ENCODE measurements at places on chromosomes 5 and 9. TPM values are rescaled to one million over a fixed set of nuclear protein-coding genes. Genes with fewer than 3 reads are reported as not detected.
A peak's percentile ranks its signal among the peaks of the same experiment; 100 is the strongest.

- DNase-seq = no peak
Measured at GRCh38 chr5:94808497-94808896, 190.0 kb downstream of the SLF1 start.

DNA sequence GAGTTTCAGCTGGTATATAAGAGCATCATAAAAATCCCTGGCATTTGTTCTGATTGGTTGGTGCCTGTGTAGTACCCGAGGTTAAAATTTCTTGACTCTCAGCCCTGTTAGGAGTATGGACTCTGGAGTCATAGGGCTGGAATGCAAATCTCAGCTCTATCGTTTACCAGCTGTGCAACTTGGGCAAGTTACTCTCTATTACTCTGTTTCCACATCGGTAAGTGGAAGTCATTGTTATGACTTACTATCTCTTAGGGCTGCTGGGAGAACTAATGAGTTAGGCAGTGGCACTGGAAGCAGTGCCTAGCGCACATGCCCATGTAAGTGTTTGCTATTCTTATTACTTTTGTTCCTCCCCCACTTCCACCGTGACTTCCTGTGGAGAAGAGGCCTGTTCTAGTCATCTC lies 141.6 kb downstream of the BOD1 start:
- DNase-seq = peak; percentile 84

DNA sequence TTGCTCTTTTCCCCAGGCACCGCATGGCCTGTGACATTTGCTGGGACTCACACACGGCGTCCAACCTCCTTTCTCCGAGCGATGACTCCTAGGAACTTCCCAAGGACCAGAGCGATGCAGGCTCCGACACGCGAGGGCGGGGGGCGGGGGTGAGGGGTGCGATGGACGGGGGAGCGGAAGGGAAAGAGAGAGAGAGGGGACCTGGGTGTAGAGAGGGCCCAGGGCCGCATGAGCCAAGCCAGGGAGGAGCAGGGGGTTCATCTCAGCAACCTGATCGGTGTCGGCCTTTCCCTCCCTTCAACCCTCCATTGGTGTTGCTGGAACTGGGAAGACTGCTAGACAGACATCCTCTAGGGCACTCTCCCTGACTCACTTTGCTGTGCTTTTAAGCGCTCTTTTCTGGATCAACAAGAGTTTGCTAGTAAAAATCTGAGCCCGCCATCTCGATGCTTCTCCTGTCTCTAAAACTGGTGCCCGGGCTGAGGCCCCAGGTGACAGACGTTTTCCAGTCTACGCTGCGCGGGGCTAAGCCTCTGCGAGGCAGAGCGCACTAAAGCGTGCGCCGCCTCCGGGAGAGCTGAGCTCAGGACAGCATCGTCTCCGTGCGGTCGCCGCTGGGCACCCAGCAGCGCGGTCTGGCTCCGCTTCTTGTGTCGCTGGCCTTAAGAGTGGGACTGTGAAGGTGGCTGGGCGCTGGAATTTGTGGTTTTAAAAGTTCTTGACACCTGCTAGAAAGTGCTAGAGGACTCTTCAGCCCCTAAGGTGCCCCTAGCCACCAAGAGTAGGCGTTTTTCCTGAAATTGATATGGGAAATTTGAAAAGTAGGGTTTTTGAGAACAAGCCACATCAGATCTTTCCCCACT lies 1.0 kb upstream of the TSLP start:
- no peak for DNase-seq

- no peak for DNase-seq
Measured at GRCh38 chr5:175620527-175620926, 37.3 kb upstream of the HRH2 start.

DNA sequence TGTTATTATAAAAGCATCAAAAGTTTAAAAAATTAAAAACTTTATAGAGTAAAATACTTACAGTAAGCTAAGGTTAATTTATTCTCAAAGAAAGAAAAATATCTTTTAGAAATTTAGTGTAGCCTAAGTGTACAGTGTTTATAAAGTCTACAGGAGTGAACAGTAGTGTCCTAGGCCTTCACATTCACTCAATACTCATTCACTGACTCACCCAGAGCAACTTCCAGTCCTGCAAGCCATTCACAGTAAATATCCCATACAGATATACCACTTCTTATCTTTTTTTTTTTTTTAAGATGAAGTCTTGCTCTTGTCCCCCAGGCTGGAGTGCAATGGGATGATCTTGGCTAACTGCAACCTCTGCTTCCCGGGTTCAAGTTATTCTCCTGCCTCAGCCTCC lies 73.1 kb upstream of the FST start:
- peak; percentile 20 for DNase-seq

- no peak for DNase-seq
Measured at GRCh38 chr5:135739383-135739981, 95.0 kb upstream of the SLC25A48 start.

DNA sequence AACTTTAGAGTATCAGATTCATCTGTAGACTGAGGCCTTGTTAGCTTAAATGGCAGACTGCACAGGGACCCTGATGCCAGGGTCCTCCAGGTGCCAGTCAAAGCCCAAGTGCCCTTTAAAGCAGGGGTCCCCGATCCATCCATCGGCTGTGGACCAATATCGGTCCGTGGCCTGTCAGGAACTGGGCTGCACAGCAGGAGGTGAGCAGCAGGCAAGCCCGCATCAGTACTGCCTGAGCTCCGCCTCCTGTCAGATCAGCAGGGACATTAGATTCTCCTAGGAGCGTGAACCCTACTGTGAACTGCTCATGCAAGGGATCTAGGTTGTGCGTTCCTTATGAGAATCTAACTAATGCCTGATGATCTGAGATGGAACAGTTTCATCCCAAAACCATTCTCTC lies 403.4 kb downstream of the RAB3C start:
- no peak for DNase-seq

DNA sequence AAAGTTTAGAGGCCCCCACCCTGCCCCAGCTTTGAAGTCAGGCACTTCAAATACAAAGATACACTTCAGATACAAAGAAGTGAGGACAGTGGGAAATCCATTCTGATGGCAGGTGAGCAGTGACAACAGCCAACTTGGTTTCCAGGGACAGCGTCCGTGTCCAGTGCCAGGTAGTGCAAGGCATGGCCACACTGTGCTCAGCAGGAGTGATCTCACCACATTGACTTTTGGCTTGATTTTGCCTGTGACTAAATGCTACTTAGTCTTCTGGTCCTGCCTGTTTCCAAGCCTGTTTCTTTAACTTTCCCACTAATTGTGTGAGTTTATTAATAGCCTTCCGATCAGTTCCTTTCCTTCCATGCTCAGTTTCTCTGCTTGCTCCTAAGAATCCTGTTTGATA lies 72.6 kb upstream of the PALM2AKAP2 start:
- peak; percentile 10 for DNase-seq

- DNase-seq = peak; percentile 47
Measured at GRCh38 chr5:159456722-159457465, 126.6 kb upstream of the IL12B start.

DNA sequence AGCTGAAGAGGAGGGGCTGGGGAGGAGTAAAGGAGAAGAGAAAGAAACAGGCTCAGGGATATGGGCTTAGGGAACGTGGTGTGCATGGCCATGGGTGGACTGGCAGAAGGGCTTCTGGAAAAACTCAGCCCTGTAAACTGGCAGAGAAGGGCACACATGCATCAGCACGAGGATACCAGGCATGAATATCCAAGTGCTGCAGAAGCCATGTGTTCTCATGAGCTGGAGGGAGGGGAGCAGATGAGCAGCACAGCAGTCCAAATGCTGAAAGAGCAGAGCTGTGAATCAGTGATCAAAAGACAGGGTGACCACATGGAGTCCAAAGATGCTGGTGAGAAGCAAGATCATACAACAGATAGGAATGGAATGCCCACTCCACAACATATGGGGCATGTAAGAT lies 72.3 kb downstream of the SEMA5A start:
- DNase-seq = no peak

DNA sequence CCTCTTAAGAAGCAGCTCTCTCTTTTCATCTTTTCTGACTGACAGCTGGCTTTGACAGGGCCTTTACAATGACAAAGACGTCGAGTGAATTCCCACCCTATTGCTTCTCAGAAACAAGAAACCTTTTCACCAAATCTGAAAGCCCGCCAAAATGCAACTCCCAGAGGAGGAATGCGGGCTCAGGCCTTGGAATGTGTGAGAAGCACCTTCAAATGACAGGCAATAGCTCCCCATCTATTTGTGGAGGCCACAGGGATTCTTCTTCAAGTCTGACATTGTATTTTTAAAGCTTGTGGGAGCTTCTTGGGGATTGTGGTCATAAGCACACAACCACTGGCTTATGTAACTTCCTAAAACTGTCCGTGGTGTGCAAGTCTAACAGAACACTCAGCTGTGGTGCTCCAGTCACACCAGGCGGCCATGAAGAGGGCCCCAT lies 72.7 kb downstream of the DPYSL3 start:
- no peak for DNase-seq

DNA sequence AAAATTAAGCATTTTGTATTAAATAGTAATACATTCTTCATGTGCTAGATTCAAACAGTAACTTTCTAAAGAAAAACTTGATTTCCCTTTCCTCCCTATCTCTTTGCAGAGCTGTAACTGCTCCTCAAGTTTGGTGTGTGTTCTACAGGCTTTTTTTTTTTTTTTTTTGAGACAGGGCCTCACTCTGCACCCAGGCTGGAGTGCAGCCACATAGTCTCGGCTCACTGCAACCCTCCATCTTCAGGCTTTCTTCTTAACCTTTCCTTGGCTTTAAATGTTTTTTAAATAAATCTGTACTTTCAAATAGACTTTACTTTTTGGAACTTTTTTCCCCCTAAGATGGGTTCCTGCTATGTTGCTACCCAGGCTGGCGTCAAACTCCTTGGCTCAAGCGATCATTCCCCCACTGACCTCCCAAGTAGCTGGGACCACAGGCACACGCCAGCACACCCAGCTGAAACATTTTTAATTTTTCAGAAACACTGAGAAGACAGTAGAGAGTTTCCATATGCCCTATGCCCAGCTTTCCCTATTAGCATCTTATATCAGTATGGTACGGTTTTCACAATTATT lies 9.1 kb downstream of the NDFIP1 start:
- no peak for DNase-seq

- DNase-seq = no peak
Measured at GRCh38 chr5:20420991-20421595, 433.1 kb upstream of the CDH18 start.

DNA sequence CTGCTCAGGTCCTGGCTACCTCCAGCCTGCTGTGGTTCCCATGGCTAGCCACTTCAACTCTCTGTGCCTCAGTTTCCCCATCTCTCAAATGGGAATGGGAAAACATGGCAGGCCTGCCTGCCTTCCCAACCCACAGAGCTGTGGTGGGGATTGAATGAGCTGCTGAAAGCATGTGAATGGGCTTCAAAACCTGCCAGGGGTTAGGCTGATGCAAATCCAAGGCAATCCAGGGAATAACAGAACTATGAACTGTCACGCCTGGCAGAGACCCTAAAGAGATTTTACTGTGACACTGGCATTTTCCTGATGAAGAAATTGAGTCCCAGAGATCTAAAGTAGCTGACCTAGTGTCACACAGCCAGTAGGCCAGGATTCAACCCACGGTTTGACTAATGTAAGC lies 29.9 kb upstream of the TCF7 start:
- no peak for DNase-seq

DNA sequence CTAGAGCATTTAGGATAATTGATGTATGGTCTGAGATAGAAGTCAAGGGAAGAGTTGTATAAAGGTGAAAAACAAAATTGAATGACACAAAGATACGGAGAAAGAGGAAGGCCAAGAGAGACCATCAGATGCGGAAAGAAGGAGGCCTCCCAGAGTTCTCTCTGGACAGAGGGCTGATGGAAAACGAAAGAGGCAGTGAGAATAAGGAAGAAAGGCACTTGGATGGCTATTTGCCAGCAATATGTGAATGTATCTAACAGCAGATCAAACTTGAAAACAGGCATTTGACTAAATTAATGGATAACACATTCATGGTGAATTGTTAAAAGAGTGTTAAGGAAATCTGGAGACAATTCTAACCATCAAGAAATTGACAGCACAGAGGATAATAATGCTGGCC lies 2.4 kb upstream of the DOCK8 start:
- no peak for DNase-seq

- no peak for DNase-seq
Measured at GRCh38 chr5:12110629-12111028, 206.4 kb upstream of the CTNND2 start.

DNA sequence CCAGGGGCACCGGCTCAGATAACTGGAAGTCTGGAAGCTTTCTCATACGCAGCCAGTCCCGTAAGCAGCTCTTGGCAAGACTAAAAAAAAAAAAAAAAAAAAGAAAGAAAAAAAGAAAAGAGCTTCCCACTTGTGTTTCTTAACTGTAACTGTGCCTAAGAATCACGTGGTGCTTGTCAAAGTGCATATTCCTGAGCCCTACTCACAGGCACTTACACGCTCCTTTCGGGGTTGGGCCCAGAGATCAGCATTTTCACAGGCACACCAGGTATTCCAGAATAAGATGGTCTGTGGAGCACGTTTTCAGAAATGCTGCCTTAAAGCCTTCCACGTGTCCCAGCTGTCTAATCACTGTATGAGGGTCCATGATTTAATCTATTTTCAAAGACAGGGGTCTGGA lies 22.6 kb upstream of the SH3GL2 start:
- no peak for DNase-seq

- no peak for DNase-seq
Measured at GRCh38 chr9:79452265-79452664, 119.5 kb upstream of the TLE4 start.

GRCh38 chr9:70290626-70291025 lies 31.8 kb downstream of the SMC5 start:
- no peak for DNase-seq

DNA sequence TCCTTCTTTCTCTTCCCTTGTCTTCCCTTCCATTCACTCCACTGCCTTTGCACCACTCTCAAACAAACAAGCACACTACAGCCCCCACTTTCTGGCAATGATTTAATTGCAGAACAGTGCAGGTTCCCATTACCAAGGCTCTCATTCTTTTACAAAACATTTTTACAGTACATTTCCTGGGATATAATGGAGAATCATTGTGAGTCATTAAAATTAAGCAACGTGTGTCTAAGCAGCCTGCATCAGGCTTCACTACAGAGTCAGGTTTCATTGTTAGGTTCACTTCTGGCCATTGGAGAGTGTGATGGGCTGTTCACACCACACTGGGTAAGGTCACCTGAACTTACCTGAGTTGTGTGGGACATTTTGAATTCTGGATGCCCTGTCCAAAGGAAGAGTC lies 303.5 kb downstream of the TRIM32 start:
- DNase-seq = no peak

DNA sequence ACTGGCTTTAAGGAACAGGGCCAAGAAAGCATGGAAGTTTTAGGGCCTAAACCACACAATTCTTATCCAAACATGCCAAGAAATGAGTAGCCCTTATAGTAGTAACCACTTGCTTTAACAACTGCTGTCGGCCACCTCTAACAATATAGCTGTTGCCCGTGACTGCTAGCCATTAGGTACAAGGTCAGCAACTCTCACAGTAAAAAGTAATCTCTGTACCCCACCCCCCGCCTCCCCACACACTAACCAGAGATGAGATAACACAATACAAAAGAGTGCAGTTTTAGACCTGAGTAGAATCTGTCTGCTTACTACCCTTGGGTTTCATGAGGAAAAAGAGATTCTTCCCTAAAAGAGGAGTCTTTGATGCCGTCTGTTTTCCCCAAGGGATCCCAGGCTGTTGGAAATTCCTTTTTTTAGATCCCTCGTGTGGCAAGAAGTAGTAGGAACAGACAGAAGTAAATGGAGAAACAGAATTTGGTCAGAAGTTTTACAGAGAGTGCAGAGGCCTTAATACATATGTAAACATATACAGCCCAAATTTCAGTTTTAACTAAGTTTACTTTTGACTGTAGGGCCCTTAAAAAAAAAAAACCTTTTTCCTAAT lies 94.3 kb downstream of the WDR41 start:
- no peak for DNase-seq

GRCh38 chr9:124593200-124593599 lies 86.0 kb upstream of the NR5A1 start:
- DNase-seq = no peak

Gene REEP5
- 18.5 TPM for total RNA-seq

Gene PCDHGB2
- 2.5 TPM for total RNA-seq

Gene PAPPA
- total RNA-seq = 0.10 TPM

Gene LCN2
- not detected for total RNA-seq
